ENCODE measurements at places on chromosomes 12 and 14.
A peak's percentile ranks its signal among the peaks of the same experiment; 100 is the strongest.

DNA sequence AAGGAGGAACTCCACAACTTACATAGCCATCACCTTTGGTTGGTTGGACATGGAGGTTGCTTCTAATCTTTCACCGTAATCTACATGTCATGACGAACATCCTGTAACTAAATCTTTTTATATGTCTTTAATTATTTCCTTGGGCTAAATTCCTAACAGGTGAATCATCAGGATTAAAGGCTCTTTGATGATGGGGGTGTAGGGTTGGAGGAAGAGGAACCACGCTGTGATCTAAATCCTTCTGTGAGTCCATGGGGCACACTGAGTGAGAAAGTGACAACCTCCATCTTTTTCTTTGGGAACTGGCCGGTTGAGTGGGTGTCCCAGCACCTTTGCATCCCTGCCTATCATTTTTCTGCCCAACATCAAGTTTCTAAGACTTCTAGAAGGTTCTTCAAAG, 31.1 kb upstream of the MAP1LC3B2 start:
- DNase-seq, result no peak

DNA sequence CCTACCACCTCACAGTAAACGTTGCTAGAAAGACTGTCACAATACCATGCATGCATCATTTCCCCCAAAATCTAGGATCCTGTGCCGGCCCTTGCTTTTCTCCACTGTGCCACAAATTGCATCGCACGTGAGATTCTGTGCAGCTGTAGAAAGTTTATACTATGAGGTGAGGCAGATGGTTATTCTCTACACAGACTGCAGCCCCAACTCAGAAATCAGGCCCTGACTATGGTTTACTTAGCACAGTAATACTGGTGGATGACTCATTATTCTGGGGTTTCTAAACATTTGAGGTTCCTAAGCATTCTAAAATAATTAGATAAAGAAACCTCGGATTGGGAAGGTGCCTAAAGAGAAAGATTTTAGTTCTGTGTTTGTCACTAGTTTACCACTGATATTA, 163.8 kb upstream of the CCDC198 start:
- DNase-seq, result no peak

DNA sequence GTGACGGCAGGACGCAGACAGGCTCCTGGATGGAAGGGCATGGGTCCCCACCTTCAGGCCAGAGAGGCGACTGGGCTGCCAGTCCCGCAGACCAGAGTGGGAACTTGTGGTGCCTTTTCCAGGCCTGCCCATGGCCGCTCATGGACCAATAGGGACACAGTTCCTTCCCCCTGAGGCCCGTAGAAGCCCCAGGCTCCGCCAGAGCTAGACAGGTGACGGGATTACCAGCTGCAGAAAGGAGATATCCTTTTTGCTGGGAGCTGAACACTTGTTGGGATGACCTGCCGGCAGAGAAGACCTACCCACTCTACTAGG, 73.6 kb upstream of the RASSF8 start:
- no peak for DNase-seq

DNA sequence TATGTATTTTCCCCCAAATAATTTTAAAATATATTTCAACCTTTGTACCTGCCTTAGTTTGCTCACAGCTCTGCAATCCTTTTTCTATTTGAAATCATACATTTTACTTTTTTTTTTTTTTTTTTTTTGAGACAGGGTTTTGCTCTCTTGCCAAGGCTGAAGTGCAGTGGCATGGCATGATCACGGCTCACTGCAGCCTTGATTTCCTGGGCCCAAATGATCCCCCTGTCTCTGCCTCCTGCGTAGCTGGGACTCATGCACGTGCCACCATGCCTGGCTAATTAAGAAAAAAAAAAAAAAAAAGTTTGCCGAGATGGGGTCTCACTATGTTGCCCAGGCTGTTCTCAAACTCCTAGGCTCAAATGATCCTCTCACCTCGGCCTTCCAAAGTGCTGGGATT, 1.3 kb upstream of the SYCP3 start:
- no peak for DNase-seq

GRCh38 chr12:131415781-131416180, 295.1 kb upstream of the SFSWAP start:
- peak; percentile 37 for DNase-seq

GRCh38 chr14:54085232-54085761, 128.7 kb upstream of the BMP4 start:
- no peak for DNase-seq

- no peak for DNase-seq
These were observed 15.7 kb upstream of the TMEM119 start for GRCh38 chr12:108613548-108613947.

- no peak for DNase-seq
These were observed 120.5 kb downstream of the RIMBP2 start for GRCh38 chr12:130595566-130595965.

- DNase-seq, result no peak
These were observed 9.1 kb upstream of the GLT1D1 start for GRCh38 chr12:128844031-128844635.

- no peak for DNase-seq
These were observed 156.8 kb upstream of the HIF1A start for GRCh38 chr14:61538464-61539022.

GRCh38 chr12:124322271-124322998, 27.5 kb downstream of the RFLNA start:
- no peak for DNase-seq

GRCh38 chr14:91293281-91293680, 48.8 kb upstream of the GPR68 start:
- DNase-seq, result no peak

GRCh38 chr14:103143506-103143905, 20.2 kb downstream of the TNFAIP2 start:
- DNase-seq, result no peak

- no peak for DNase-seq
These were observed 160.4 kb downstream of the EFCAB11 start for GRCh38 chr14:89794096-89794495.

GRCh38 chr12:109098183-109098604, 797 bp downstream of the UNG start:
- DNase-seq, result no peak

DNA sequence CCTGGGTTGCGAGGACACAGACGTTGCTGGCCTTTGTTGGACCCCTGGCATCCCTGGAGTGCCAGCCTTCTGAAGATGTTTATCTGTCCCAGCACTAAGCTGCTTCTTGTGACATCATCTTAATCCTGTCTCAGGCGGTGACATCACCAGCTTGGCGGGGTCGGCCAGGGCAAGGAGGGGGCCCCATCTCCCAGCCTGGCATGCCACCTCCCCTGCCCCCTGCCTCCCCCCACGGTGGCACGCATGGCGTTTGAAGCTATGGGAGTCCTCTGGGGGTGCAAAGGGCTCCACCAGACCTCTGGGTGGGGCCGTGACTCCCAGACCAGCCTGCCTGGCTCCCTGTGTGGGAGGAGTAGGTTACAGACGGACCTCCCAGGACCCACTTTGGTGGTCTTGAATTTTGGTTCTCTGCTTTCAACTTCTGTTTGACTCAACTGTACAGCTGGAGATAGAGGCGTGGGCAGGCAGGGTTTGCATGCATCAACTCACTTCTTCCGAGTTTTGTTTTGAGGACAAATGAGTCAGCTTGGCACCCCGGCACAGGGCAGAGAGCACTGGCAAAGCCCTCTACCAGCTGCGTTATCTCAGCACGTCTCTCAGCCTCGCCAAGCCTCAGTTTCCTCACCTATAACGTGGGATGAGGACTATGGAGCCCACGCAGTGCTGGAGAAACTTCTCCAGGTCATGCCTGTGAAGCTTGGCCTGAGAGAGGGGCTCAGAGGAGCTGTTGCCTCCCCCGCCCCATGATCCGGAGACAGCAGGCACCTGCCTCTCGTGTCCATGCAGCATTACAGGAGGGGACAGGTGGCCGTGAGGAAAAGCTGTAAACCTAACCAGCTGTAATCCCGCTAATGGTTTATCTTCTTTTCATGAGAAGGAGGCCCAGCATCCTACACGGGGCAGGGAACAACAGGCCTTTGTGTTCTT, 38.8 kb upstream of the EML1 start:
- DNase-seq, result no peak

DNA sequence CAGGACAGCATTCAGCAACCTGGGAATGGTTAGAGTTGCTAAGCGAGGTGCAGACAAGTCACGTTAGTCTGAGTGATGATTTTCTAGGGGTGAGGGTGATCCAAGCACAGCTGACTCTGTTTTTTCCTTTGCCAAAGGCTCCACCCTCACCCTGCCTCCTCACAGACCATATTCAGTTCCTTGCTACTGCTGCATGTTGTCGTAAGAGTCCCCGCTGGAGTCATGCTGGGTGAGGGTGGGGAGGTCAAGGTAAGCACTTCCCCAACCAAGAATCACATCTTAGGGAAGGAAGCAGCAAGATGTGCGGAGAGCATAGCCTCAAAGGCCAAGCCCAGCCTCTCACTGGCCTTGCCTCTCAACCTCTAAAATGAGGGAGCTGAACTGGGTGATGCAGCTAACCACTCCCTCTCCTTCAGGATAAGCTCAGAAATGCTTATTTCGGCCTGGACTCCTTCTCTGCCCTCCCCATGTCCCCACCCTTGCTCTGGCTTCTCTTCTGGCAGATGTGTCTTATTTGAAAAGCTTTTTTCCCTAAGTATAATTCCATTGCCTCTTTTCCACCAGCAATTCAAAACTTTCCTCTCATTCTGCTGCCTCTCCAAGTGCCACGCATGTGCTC, 66.9 kb upstream of the ACTN1 start:
- no peak for DNase-seq

GRCh38 chr14:105887692-105888091, 361.3 kb downstream of the TMEM121 start:
- DNase-seq, result no peak

- no peak for DNase-seq
These were observed 219.4 kb downstream of the LRRK2 start for GRCh38 chr12:40444174-40444573.

DNA sequence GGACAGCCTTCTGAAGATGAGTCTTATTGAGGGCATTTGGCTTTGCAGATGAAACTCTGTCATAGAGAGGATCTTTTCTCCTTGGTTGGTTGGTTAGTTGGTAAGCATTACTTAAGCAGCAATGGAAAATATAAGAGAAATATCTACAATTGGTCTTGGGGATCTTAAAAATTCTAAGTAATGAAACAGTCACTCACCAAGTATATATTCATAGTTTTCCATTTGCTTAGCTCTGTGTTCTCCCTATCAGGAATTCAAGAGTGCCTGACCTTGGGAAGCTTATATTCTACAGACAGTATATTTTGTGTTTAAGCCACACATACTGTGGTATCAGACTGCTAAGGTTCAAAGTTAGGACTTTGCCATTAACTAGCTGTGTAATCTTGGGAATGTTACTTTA, at the start of gene OR5AU1:
TSS of gene OR5AU1 (minus strand) at position 101 of the 400 bp plus-strand sequence. CDS start 191 bp downstream, outside the sequence.
- DNase-seq, result no peak

- DNase-seq, result no peak
These were observed 166.6 kb upstream of the RPL10L start for GRCh38 chr14:46818147-46818546.

DNA sequence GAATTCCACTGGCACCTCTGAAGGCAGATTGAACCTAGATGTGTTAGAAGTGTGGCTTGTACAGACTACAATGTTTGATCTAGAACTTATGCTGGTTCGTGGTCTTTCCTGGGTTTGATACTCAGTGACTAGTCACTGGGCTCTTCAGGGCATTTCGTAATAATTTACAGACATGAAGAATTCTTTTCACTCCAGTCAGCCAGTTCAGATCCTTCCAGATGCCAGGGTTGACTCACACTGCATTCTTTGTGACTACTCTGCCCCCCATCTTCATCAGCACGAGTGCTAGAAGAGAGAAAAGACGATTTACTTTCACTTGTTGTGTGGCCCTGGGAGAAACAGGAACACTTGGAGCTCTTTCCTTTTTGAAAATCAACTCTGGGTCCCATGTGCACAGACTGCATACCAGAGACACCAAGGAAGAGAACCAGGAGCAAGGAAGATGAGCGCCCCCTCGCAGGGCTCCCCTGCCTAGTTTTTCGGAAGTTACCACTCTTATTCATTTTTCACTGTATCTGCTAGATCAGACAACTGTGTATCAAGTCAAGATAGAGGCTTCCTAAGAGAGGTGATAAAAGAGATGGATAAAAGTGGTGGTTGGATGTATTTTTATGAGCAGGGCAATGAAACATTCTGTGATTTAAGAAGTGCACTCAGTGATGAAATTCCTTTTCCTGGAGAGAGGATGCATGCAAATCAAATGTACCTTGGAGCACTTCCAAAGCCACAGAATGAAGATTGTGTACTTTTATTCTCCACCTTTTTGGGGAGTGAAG, 33.5 kb upstream of the EVL start:
- no peak for DNase-seq

DNA sequence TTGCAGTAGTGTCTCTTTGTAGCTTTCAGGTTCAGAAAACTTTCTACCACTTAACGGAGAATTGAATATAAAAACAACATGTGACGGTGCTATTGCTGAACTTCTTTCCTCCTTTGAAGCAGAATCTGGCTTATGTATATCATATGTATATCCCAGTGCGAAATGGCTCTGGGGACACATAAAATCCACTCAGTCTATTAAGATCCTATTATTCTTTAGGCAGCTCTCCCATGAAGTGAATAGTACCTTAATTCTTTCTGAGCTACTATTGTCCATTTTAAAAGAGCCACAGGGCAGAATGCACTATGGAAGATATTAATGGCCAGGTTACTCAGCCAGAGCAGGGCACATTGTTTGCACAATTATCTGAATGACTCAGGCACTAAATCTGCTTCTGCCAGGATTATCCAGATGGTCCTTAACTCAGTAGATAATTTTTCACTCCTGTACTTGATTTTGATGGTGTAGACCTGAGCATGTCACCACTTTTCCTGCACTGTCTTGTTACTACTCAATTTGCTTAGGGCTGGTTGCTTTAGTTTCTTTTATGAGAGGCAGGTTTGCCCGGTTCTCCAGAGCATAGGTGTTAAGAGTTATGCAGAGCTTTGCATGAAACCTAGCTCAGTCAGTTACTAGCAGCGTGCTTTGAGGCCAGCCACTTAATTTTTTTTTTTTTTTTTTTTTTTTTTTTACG, 5.5 kb downstream of the CNTN1 start:
- DNase-seq, result no peak

GRCh38 chr14:75383721-75384120, 44.1 kb upstream of the JDP2 start:
- DNase-seq, result no peak

DNA sequence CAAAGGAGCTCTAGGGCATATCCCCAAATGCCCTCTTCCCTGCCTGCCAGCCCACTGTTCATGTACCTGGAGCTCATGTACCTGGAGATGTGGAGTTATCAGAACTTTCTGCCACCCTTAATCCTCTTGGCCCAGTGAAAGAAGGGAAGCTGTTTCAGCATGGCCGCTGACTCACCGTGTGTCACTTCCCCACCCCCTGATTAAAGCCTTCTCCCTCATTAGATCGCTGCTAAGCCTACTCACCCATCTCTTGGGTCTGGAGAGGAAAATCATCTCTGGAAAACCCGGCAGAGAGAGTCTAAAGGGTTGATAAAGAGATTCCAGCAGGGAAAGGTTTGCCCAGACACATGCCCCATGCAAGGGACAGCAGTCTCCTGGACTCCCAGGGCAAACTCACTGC, 4.5 kb upstream of the LTBP2 start:
- DNase-seq, result no peak

GRCh38 chr14:86787717-86788116, 1205.3 kb downstream of the GALC start:
- no peak for DNase-seq

Data from Jurkat, Clone E6-1 (cell line).